ENCODE measurements at places on chromosomes 12 and 14.
A peak's percentile ranks its signal among the peaks of the same experiment; 100 is the strongest.

DNA sequence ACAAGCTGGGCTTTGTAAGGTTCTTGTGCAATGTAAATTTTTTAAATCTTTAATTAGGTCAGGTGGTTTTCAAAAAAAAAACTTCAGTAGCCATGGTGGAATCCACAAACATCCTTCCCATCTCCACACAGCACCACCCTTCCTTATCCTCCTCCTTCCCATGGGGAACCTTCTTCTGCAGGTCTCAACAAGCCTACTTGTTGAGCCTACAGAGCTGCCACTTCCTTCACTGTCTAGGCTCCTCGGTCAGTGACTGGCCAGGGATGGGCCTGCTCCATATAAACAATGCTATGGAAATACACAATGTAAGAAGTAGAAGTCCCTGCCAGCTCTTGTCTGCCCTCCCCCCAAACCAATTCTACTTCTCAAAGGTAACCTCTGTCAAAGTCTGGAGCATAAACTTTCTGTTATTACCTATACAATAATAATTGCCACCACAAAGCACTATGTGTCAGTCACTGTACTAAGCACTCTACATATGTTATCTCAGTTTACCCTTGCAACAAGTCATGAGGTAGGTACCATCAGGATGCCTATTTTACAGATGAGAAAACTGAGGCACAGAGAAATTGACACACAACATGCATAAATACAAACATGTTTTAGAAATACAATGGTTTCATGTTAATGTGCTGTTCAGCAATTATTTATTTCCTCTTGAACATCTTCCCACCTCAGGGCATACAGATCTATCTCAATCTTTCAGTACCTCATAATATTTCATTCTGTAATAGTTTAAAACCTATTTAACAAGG is 17.4 kb downstream of the LIMA1 start:
- no peak for DNase-seq

DNA sequence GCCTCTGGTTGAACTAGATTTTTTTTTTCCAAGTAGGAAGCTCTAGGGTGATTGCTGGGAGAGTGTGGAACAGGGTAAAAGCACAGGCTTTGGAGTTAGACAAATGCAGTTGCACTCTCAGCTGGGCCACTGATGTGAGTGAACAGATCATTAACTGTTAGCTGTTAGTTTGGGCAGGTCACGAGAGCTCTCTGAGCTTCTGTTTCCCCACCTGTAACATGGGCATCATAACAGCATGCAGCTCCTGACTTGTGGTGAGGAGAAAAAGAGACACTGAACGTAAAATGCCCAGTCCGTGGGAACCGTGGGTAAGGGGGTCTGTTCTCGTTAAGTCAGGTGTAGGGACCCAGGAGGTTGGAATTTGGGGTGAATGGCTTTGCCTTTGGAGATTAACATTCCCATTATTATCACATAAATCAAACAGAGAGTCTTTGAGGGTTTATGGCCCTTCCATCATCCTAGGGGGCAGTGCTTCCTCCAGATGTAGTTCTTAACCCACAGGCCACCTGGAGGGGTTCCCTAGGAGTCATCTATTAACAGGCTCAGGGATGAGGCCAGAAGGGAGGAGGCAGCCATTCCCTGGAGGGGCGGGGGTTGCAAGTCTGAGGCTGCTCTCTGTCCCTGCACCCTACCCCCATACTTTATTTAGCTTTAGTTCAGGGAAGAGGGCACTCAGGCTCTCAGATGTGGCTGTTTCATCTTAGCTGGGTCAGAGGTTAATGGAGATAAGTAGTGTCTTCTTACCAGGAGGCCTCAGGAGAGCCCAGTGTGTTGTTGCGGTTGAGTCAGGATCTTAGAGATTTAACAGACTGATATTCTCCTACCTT is 135.2 kb downstream of the DACT1 start:
- no peak for DNase-seq

GRCh38 chr12:14399871-14400270 is 34.4 kb downstream of the ATF7IP start:
- no peak for DNase-seq

DNA sequence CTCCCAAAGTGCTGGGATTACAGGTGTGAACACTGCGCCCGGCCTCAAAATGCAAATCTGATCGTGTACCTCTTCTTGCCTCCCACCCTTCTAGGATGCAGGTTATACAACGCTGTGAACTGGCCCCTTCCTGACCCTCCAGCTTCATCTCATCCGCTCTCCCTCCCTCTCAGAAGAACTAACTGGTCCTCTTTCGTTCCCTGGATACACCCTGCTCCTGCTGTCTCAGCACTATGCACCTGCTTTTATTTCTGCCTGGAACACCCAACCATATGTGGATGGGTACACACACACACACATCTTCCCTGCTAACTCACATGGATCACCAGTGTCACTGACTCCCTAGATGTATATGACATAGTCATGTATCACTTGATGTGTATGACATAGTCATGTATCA is 56.1 kb upstream of the VASH1 start:
- DNase-seq: no peak

- no peak for DNase-seq
These were observed 111.9 kb downstream of the HMGA2 start for GRCh38 chr12:65935906-65936901.

DNA sequence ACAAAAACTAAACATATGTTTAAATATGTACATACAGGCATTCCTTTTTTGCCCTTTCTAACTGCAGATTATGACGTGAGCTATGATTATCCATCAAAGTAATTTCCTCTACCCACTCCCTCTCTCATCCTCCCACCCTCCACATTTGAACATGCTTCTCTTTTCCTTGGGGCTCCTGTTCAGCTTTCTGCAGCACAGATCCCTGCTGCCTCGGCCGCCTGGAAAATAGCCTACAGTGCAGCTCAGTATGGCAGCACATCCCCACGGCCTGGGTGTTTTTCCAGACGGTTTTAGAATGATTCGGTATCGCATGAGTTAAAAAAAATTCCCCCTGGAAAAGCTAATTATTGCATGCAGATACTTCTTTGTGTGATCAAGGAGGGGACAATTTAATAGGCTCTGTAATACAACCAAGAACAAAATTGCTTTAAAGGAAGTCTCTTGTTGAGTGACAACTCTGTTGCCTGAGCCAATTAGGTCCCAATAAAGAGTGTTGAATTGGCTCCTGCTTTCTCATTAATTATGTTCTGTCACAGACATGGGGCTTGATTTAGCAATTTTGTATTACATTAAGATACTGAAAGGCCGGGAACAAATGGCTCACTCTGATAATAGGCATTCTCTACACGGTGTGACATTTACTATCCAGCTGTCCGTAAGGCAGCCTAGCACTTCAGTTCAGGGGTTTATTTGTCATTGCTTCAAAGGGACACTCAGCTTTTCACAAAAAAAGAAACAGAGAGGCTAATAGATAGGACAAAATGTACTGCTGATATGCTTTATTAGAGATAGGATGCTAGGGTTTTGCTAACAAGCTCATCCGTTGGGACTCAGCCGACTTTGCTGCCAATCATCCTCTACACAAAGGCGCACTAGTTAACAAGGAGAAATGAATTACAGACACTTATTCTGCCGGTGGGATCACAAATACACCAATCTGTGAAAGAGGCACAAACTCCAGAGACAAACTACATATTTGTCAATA is 285.8 kb upstream of the G2E3 start:
- DNase-seq: no peak

DNA sequence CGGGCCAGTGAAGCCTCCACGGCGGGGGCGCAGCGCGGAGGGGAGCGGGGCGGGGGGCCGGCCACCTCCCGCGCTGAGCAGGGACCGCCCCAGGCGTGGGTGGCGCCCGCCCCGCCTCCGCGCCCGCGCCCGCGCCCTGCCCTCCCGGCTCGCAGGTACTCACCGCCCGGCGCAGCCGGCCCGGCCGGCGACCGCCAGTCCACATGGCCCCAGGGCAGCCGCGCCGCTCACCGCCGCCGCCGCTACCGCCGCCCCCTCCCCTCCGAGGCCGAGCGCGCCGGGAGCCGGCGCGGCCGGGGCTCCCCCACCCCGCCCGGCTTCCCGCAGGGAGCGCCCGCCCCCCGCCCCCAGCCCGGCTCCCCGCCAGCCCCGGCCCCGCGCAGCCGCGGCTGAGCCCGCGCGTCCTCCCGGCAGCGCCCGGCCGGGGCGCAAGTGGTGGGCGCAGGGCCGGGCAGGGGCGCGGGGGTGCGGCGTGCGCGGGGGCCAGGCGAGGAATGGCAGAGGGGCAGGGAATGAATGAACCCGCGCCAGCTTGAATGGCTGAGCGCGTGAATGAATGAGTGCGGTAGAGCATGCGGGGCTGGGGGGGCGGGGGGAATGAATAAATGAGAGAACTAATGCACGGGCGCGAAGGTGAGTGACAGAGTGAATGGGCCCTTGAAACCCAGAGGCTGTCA is at the start of gene BEGAIN:
TSS of gene BEGAIN (minus strand) at position 332 of the 677 bp plus-strand sequence. CDS start at position 205, 127 bp downstream.
- peak; percentile 55 for DNase-seq

DNA sequence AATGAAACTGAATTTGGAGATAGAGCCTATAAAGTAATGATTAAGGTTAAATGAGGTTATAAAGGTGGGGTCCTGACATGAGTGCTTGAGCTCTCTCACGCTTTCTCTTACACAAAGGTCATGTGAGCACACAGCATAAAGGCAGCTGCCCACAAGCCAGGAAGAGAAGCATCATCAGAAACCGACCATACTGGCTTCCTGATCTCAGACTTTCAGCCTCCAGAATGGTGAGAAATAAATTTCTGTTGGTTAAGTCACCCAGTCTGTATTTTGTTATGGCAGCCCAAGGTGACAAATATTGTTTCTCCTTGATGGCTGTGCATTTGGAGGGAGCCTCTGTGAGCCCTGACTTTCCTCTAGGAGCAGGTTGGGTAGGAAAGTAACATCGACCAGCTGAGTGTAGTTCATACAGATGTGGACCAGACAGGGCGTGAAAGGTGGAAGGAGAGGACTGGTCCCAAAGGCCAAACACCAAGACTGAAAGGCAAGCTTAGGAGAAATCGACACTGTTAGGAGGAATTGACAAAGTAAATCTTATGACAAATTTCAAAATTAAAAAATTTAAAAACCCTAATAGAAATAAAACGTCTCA is 97.6 kb upstream of the SLC38A2 start:
- no peak for DNase-seq

DNA sequence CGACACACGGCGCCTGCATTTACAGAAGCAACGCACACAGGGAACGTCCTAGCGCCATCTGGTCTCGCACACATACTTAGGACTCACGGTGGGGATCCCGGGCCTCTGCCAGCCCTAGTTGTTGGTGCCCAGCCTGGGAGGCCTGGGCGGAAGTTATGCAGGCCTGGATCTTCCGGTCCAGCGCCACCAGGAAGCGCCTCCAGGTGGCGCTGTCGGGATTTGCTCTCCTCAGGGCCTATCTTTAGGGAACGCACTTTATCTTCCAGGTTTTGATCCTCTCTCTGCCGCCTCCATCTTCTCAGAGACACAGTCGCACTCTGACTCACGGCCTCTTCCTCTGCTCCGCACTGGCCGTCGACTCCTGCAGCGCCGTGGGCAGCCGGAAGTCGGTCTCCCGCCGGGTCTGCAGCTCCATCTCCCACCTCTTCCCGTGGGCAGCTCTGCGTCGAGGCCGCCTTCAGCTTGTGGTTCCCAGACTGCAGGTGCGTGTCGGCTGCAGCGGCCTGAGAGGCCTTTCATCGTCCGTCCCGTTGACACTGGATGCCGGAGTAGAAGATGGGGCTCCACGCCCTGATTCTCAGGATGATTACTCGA is 760.4 kb downstream of the TMEM121 start:
- DNase-seq: no peak

- no peak for DNase-seq
These were observed 74.9 kb downstream of the PRKCH start for GRCh38 chr14:61396279-61396678.

GRCh38 chr12:121590476-121591143 is 9.8 kb upstream of the KDM2B start:
- DNase-seq: no peak

DNA sequence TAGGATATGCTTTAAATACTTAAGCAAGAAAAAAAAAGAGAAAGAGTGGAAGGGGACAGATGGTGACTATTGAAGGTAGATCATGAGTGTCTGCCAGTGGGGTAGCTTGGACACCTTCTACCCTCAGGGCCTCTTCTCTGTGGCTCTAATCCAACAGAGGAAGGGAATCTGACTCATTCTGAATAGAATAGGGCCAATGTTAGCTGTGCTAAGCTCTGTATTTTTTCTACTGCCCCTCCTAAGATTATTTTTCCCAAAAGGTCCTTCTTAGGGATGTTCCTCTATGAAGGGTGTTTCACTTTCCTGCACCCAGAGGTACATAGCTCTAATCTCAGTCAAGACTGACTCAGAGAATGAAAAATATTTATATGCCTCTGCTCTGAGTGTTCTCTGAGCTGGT is 25.6 kb downstream of the UNC79 start:
- no peak for DNase-seq

GRCh38 chr14:97359341-97359740 is 562.2 kb downstream of the VRK1 start:
- DNase-seq: no peak

DNA sequence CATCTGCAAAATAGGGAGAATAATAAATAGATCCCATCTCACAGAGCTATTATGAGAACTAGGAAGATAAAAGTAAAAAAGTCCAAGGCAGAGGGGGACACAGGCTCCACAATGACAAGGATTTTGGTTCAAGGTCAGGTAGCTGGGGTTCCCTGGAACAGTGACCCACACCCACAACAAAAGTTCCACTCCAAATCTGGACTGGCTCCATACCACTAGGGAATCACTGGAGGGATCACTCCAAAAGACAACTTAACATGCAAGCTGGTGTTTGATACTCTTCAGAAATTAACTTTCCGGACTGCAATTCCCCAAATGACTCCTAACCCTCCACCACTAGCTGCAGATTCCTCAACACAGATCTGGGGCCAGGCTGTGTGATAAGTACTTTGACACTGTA is 54.9 kb downstream of the ITPK1 start:
- no peak for DNase-seq

GRCh38 chr12:93785249-93786010 is 108.3 kb downstream of the CRADD start:
- DNase-seq: peak; percentile 16

All from transverse colon (tissue), 4 donors.